ENCODE measurements at places on chromosomes 1 and 21.

- no peak for DNase-seq
Observed at GRCh38 chr1:204221271-204221670, 7.5 kb upstream of the GOLT1A start.

- no peak for DNase-seq
Observed at GRCh38 chr1:100862591-100862990, 32.1 kb downstream of the EXTL2 start.

- no peak for DNase-seq
Observed at GRCh38 chr1:92834617-92835016, 2.8 kb downstream of the RPL5 start.

- no peak for DNase-seq
Observed at GRCh38 chr1:154407198-154408091, 2.3 kb downstream of the IL6R start.

- no peak for DNase-seq
Observed at GRCh38 chr1:9434247-9435152, 104.8 kb upstream of the SLC25A33 start.

GRCh38 chr1:89575207-89575606, 50.6 kb downstream of the LRRC8B start:
- no peak for DNase-seq

GRCh38 chr1:13478692-13479091, 35.1 kb downstream of the LRRC38 start:
- DNase-seq = no peak

DNA sequence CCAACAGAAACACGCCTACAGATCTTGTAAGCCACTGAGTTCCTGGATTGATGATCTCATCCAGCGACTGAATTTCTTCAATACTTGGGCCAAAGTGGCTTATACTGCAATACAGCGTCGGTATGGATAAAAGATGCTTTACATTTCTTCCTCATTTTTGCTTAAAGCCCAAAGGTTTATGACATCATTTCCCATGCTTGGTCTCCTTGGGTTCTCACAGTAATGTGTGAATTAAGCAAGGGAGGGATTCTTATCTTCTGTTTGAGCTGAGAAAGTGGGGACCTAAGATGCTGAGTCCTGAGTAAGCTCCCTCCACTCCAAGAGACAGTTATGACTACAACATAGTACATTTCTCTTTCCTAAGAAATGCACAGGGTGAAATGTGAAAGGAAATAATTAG, 39.5 kb downstream of the LBR start:
- no peak for DNase-seq

GRCh38 chr1:59292562-59292961, 4.3 kb upstream of the FGGY start:
- DNase-seq = no peak

DNA sequence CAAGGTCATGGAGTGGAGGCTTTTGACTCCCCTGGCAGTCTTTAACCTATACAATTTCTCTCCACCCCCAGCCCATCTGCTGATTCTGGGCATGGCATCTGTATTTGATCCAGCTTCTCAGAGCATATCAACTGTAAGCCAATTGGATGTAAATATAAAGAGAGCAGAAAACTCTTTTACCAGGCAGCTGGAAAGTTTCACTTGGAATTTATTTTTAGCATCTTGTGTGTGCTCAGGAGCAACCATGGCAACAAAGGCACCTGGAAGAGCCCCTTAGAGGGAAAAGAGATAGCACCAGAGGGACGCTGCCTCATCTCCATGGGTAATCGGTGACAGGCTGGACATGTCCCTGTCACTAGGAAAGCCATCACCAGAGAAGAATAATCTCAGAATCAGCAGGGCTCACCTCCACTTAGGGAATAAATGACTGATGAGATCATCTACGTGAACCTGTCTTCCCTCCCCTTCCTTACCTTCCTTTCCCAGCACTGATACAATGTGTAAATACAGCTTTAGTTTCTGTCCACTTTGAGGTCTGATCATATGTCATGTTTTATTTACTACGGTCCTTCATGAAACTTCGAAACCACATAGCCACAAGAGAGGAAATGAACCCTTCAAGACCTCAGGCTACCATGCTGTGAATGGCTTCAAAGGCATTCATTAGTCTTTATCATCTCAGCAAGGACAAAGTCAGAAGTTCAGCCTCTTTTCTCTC, 25.3 kb upstream of the SIPA1L2 start:
- no peak for DNase-seq

GRCh38 chr1:119790451-119791198, 20.6 kb downstream of the REG4 start:
- DNase-seq = no peak

GRCh38 chr1:237093691-237094090, 51.7 kb downstream of the RYR2 start:
- DNase-seq = no peak

DNA sequence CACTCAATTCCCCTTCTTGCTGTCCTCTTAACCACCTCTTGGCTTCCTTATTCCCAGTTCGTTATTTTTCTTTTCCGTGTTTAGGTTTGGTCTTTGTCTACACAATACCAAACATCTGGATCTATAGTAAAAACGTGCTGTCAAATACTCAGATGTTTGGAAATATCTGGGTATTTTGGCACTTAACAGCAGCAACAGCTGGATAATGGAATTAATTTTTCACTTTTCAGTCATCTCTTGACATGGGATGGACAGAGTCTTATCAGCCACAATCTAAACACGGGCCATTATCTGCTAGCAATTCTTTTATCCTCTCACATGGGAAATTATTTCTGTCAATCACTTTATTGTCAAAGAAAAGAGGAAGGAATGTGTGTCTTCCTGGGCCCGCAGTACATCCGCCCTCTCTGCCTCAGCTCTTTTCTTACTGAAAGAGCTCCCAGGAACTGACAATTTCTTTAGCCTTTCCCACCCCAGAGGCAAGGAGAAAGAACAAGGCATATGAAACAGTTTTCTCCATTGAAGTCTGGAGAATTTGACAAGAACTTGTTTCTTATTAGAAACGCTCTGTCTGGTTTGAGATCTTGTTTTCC, 13.4 kb downstream of the NHLH2 start:
- no peak for DNase-seq

DNA sequence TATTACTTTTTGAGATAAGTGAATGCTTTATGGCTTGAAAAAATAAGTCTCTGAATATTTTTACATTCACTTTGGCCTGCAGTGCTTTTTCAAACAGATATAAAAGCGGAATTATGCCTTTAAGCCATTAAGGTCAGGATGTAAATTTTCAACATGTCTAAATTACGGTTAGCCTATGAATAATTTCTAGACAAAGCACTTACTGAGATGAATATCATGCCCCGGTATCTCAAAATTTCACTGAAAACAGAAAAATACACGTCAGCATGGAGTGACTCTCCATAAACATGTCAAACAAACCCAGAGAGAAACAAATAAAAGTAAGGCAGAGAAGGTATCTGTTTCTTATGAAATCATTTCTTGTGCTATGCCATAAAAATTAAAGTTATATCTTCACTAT, 853.9 kb downstream of the KCNT2 start:
- DNase-seq = no peak

GRCh38 chr1:179968994-179969919, 14.6 kb downstream of the CEP350 start:
- no peak for DNase-seq

DNA sequence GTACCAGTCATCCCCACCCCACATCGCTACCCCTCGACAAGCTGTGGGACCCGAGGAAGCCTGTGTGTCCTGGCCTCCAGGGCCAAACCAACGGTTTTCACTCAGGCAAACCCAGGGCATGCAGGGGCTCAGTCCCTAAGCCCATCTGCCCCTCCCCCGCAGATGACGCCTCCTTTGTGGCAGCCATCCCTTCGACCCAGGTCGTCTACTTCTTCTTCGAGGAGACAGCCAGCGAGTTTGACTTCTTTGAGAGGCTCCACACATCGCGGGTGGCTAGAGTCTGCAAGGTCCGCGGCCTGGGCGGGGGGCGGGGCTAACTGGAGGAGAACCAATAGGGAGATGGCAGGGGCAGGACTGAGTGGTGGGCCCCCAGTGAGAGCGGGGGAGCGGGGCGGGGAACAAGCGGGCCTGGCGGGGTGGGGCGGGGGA, 7.4 kb downstream of the SEMA4A start:
- DNase-seq = peak; percentile 82

DNA sequence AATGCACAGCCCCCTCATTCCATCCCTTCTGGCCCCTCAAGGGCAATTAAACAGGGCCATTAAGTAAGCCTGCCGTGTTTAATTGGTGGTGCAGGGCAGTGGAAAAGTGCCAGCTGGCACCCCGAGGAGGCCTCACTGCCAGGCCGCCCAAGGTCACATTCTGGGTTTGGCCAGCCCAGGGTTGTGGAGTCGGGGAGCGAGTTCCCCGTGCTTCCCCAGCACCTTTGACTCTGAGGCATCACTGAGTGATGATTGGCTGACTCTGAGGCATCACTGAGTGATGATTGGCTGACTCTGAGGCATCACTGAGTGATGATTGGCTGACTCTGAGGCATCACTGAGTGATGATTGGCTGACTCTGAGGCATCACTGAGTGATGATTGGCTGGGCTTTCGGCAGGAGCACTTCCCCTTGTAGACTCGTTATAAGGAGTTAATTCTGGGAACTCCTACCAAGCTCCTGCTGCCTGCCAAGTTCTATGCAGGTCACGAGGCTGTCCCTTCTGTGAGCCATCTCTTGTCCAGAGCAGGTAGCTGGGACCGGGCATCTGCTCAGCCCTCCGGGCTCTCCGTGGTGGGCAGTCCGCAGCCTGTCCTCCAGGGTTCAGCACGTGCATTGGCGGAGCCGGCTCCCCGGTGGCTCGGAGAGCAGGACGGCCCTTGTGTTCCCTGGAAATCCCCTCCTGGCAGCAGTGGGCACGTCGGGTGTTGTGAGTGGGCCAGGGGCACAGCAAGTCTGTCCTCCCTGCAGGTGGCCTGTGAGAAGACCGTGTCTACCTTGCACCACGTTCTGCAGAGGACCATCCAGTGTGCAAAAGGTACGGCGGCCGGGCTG, 20.9 kb downstream of the CSTB start:
- no peak for DNase-seq

DNA sequence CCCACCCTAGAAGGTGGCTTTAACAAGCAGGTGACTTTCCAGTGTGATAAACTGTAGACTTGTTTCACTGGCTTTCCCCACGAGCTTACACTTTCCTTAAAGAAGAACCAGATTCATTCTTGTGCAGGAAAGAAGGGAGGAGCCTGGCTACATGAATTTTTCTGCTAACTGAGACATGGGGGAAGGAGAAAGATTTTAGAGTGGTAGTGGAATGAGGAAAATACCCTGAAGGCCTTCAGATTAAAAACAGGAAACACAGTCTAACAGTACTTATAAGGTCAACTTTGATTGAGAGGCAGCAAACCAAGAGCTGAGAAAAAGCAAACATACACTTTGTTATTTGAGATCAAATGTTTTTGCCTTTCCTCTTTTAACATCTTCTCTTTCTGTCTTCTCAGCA, 640.9 kb upstream of the PLXNA2 start:
- DNase-seq = no peak

- no peak for DNase-seq
Observed at GRCh38 chr1:113565621-113566020, 175.3 kb downstream of the MAGI3 start.

DNA sequence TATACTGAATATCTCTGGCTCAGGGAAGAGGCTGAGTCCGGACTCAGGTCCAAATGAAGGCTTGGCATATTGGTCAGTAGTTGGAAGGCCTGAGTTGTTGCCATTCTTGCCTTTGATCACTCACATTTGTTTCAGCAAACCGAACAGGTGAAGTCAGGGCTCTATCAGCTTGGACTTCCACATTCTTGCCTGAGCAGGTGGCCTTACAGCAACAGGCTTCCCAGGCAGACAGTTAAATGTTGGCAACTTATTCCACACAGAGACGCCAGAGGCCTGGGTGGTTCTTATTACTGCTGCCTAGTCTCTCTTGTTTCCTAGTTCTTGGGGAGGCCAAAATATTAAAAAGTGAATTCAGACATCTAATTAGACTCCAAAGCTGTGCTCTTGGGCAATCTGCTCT, 36.6 kb downstream of the XCL2 start:
- no peak for DNase-seq

- DNase-seq = no peak
Observed at GRCh38 chr1:241838897-241839296, 9.1 kb upstream of the EXO1 start.

DNA sequence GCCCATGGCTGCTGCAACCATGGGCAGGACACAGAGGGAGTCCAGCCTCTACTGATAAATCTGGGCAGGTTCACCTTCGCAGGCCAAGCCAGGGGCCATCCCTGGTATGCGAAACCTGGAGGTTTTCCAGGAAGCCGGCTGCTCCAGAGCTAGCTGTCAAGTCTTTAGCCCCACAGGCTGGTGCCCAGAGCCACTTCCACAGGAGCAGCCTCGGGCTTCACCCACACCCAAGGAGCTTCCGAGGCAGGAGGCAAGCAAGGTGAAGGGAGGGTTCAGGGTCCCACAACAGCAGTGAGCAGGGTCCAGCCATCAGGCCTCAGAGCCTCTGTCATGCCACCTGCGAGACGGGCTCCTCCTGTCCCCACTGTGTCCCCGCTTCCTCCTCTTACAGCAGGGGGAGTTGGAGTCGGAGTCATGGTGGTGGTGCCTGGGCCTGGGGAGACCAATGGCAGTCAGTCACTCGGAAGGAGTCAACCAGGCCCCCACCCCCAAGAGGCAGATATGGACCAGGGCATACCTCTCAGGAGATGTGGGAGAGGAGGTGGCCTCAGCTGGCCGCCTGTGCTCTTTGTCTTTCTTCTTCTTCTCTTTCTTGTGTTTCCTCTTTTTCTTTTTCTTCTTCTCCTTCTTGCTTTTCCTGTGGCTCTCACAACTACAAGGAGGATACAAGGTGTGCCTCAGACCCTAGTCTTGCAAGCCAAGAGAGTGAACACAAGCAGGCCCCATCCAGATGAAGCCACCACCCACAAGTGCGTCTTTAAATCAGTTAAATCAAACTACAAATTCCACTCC, 2.1 kb downstream of the C1orf35 start:
- DNase-seq = no peak

- DNase-seq = no peak
Observed at GRCh38 chr1:2411801-2412394, 466 bp downstream of the PEX10 start.

- peak; percentile 7 for DNase-seq
Observed at GRCh38 chr1:37471345-37472231, 2.8 kb upstream of the ZC3H12A start.

DNA sequence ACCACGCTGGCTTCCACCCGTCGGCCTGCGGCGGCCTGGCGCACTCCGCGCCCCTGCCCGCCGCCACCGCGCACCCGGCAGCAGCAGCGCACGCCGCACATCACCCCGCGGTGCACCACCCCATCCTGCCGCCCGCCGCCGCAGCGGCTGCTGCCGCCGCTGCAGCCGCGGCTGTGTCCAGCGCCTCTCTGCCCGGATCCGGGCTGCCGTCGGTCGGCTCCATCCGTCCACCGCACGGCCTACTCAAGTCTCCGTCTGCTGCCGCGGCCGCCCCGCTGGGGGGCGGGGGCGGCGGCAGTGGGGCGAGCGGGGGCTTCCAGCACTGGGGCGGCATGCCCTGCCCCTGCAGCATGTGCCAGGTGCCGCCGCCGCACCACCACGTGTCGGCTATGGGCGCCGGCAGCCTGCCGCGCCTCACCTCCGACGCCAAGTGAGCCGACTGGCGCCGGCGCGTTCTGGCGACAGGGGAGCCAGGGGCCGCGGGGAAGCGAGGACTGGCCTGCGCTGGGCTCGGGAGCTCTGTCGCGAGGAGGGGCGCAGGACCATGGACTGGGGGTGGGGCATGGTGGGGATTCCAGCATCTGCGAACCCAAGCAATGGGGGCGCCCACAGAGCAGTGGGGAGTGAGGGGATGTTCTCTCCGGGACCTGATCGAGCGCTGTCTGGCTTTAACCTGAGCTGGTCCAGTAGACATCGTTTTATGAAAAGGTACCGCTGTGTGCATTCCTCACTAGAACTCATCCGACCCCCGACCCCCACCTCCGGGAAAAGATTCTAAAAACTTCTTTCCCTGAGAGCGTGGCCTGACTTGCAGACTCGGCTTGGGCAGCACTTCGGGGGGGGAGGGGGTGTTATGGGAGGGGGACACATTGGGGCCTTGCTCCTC, 1.9 kb downstream of the OLIG2 start:
- DNase-seq = no peak
